ENCODE measurements at places on chromosomes 12 and 14. TPM values are rescaled to one million over a fixed set of nuclear protein-coding genes. Genes with fewer than 3 reads are reported as not detected.

GRCh38 chr14:68606176-68606575, 186.7 kb downstream of the ZFP36L1 start:
- no peak overlapping the region for H3K27ac ChIP-seq
- H3K36me3 ChIP-seq = no peaks in the 10 kb centered on the region
- no peak overlapping the region for H3K4me3 ChIP-seq
- no peaks in the 10 kb centered on the region for H3K27me3 ChIP-seq
- peaks cover 3% of the 10 kb centered on the region for H3K4me1 ChIP-seq

- H3K27me3 ChIP-seq = no peaks in the 10 kb centered on the region
- DNase-seq = no peak
- H3K36me3 ChIP-seq = peaks cover 11% of the 10 kb centered on the region
- no peaks in the 10 kb centered on the region for H3K4me1 ChIP-seq
- no peak overlapping the region for H3K27ac ChIP-seq
- H3K4me3 ChIP-seq = no peak overlapping the region
Observed at GRCh38 chr12:113862590-113863454, 103.3 kb downstream of the RBM19 start.

GRCh38 chr12:66603461-66603860, 75.4 kb downstream of the GRIP1 start:
- no peaks in the 10 kb centered on the region for H3K4me1 ChIP-seq
- no peak overlapping the region for H3K4me3 ChIP-seq
- no peaks in the 10 kb centered on the region for H3K36me3 ChIP-seq
- no peaks in the 10 kb centered on the region for H3K27me3 ChIP-seq

The NABP2 gene
- 104 TPM for total RNA-seq

The CLEC4C gene
- not detected for total RNA-seq

The VDR gene
- total RNA-seq = 83.4 TPM

The PSEN1 gene
- total RNA-seq = 34.2 TPM

The BEST3 gene
- total RNA-seq = not detected

Measured in CD8-positive, alpha-beta memory T cell (primary cell).